Ureter (tissue), 1 donor: ENCODE measurements at places on chromosomes 1 and 21. TPM values are rescaled to one million over a fixed set of nuclear protein-coding genes. Genes with fewer than 3 reads are reported as not detected.
A peak's percentile ranks its signal among the peaks of the same experiment; 100 is the strongest.

GRCh38 chr1:231419738-231420298 is 2.3 kb downstream of the EGLN1 start:
- DNase-seq: no peak

DNA sequence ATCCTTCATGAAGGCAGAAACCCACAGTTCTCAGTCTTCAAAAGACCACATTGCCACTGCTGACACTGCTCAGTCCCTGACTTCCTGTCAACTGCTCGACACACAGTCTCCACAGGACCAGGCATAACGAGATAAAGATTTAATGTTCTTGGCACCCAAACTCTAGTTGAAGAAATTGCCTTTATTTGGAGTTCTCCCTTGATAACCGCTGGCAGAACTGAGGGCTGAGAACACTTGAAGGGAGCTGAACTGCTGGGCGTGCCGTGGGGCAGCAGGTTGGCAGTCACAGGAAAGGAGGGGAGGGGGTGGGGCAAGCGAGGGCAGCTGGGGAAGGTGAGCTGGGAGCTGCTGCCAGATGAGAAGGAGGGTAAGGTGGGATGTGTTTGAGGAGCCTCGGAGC is 15.9 kb downstream of the HENMT1 start:
- DNase-seq: peak; percentile 65

DNA sequence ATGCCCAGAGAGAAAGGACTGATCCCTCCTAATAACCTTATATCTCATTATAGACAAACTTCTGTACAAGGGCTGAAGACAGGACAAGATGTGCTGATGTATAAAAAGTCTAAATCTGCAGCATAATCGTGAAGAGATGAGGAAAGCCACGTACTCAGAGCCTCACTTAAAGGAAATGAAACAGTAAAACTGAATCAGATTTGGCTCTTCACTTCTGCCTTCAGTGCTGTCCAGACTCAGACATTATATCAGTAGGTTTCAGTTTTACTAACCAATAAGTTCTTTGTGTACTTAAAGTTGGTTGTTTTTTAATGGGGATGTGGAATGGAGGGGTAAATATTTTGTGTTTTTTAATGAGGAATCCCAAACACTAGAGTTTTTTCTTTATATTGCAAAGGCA is 45.3 kb upstream of the RGS1 start:
- DNase-seq: no peak

DNA sequence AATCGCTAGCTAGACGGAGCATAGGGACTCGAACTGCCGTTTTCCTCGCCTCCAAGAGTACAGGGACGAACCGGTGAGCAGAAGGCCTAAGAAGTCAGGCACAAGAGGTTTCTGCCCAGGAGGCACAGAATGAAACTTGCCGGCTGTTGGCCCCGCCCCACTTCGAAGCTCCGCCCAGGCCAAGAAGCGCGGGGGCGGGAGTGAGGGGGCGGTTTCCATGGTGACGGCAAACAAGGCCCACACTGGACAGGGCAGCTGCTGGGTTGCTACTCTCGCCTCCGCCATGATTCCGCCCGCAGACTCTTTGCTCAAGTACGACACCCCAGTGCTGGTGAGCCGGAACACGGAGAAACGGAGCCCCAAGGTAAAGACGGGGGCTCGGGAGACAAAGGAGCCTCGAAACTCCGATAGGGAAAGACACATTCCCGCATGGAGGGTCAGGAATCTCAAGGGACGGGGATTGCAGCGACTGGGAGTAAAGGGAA is at the start of gene DNALI1:
Gene DNALI1 (plus strand): TSS at position 229 of the 485 bp plus-strand sequence. CDS start 55 bp downstream, at position 284.
- peak; percentile 88 for DNase-seq

GRCh38 chr1:219792337-219793021 is 135.9 kb downstream of the SLC30A10 start:
- no peak for DNase-seq

DNA sequence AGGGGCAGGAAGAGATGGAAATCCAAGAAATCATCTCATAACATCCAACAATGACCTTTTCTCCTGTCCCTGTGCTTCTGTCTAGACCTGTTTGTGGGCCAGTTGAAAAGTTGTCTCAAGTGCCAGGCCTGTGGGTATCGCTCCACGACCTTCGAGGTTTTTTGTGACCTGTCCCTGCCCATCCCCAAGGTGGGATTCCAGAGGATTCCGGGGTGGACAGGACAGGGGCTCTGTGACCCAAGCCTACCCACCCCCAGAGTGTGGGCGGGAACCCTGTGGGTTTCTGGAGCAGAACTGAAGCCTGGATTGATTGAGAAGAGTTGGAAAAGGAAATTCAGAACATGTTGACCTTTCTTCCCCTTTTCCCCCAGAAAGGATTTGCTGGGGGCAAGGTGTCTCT is 2.4 kb upstream of the PPOX start:
- DNase-seq: no peak

DNA sequence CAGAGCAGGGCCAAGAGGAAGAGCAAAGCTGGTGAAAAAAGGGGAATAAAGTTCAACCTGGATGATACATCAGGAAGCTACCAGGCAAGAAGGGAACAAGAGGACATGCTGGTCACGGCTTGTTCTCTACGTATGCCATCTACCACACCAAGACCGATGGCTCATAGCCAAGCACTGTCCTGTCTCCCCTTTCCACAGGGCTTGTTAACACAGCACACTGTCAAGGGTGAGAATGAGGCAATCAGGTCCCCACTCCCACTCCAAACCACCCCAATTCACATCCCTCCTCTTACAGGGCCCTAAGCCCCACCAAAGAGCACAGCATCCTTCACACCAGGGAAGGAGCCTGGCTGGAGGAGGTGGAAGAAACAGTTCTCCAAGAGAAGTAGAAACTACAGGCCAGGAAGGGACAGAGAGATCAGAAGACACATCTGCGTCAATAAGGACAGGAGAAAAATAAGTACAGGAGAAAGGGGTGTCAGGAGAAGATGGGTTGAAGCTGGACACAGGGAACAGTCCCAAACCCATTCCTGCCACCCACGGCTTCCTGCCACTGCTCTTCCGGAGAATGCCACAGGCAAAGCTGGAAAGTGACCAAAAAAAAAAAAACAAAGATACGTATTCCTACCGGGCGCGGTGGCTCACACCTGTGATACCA is 923 bp upstream of the SHC1 start:
- peak; percentile 80 for DNase-seq

- DNase-seq: no peak
Observed at GRCh38 chr1:115539061-115539460, 102.7 kb upstream of the VANGL1 start.

DNA sequence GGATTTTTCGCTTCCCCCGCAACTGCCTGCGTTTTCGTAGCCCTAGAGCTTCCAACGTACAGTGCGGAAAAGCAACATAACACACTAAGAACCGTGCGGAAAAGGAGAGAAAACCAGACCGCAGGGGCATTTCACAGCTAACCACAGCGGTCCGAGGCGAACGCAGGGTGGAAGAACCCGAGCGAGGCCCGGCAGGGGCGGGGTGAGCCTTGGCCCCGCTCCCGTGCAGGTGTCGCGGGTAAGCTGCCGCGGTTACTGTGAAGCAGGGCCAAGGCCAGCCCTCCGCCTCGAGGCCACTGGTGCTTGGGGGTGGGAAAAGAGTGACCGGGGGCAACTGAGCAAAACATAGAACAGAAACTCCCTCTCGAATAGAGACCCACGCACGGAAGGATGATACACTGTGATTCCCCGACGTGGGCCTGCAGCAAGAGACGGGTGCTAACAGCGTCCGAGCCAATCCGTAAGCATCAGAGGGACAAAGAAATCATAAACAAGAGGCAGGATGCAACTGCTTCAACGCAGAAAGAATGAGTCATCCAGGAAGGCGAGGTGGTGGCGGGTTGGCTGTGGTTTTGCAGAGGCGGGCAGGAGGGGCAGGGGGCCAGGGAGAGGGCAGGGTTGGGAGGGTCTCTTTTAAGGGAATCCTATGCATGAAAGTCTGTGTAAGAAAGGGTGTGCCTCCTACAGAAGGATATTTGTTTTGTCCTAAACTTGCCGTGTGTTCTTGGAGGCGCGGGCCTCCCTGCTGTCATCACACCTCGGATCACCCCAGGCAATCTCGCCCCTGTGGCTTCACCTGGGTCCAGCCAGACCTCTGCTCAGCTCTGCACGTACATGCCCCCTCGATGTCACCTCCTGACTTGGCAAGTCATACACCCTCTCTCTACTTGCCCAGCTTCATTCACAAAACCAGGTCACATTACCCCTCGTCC is 7.3 kb downstream of the GNG4 start:
- DNase-seq: no peak

C1orf232 gene
- total RNA-seq: not detected

GRCh38 chr21:41390043-41390639 is 28.3 kb downstream of the MX2 start:
- no peak for DNase-seq

SPRR1A gene
- 13.8 TPM for total RNA-seq

GPR25 gene
- not detected for total RNA-seq

PROK1 gene
- 9.3 TPM for total RNA-seq

DNA sequence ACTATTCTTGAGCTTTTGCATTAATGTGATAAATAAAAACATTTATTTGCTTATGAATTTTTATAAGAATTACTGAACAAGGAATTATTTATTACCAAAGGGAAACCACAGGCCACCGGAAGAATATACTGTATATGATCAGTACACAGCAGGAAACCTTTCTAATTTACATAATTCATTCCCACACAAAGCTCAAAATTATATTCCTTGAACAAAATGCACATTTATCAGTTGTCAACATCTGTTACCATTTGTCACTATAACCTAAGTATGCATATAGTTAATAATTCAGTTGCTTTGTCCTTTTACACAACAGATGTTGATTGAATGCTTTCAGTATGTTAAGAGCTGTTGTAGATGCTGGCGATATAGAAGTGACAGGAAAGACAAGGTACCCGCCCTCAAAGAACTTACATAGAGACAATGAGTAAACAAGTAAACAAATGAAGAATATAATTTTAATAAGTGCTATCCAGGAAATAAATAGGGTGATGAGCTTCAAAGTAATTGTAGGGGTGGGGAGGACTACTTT is 27.2 kb downstream of the VPS45 start:
- DNase-seq: no peak

LENEP gene
- 0.94 TPM for total RNA-seq
